RCC 7860 (cell line): ENCODE measurements at places on chromosomes 11 and 22.

- no peak for DNase-seq
Measured at GRCh38 chr11:73313652-73314051, 5.6 kb downstream of the ARHGEF17 start.

DNA sequence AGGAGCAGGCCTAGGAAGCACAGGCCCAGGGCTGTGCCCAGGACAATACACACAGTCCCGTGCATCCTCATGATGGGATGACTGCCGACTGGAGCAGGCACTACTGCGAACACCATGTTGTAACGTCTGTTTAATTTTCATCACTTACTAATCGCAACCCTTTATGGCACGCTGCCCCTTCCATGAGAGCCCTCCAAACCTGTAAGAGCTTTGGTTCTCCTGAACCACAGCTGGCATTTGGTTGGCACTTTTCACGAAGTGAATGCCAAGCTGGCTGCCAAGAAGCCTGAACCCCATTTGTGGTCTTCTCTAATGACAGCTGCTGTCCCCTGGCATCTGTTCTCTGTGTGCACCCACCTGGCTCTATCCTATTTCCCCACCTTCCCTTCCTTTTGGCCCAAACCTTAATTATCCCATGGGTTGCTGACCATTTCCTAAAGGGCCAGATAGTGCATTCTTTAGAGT, 36.5 kb downstream of the APOL1 start:
- DNase-seq = no peak

- no peak for DNase-seq
Measured at GRCh38 chr11:11505190-11505589, 116.6 kb downstream of the GALNT18 start.

DNA sequence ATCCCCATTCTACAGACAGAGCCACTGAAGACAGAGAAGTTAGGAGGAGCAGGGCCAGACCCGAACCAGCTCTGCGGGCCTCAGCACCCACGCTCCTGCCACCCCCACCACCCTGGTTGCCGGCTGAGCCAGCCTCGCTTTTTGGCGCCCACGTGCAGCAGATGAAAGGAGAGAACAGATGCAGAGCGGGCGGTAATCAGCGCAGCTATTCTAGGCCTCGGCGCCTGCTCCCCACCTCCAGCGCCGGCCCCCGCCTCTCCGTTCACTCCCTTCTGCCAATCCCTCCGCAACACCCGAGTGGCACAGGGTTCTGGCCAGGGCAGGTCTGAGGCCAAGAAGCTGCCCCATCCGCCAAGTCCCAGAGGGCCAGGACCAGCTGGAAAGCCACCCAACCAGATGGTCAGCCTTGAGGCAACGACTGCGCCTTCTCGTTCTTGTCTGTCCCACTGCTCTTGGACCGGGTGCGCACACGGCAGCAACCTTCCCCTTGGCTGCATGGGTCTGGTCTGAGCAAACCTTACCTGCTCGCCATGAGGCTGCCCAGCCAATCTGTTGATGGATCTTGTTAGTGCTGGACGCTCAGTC, 16.8 kb downstream of the DNAL4 start:
- no peak for DNase-seq

GRCh38 chr22:24208012-24208749, 26.9 kb downstream of the SUSD2 start:
- peak; percentile 62 for DNase-seq

- no peak for DNase-seq
Measured at GRCh38 chr11:109668973-109669634, 247.1 kb downstream of the C11orf87 start.

GRCh38 chr22:43628250-43628649, 183.9 kb downstream of the EFCAB6 start:
- DNase-seq = no peak

DNA sequence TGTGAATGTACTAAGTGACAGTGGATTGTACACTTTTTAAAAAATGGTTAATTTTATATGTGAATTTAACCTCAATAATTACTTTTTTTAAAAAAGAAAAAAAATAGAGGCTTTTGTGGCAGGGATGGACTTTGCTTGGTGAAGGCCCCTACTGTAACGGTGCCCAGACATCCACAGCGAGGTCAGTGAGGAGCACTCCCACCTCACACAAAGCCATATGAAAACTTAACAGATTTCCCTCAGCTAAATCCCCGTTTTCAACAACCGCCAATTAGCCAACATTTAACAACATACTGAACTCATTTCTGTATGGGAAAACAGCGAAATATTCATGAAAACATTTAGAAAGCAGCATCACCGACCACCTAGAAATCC, 642 bp upstream of the C11orf58 start:
- no peak for DNase-seq

GRCh38 chr11:27722117-27722952, 22.1 kb upstream of the BDNF start:
- no peak for DNase-seq

DNA sequence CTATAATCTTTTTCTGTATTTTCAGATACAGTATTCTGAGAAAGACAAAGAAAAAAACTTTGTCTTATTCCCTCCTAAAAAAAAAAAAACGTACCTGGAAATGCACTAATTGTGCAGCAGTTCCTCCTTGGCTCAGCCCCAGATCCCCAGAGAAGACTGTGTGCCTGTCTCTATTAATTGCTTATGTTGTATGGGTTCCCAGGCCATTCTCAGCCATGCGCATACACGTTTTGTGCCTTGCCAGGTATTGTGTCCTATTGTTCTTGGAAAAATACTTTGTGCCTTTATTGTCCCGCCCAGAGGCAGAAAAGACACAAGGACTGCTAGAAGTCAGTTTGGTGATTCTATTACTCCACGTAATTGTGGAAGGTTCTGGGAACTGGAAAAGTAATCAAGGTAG, 91.2 kb downstream of the PIWIL4 start:
- no peak for DNase-seq

DNA sequence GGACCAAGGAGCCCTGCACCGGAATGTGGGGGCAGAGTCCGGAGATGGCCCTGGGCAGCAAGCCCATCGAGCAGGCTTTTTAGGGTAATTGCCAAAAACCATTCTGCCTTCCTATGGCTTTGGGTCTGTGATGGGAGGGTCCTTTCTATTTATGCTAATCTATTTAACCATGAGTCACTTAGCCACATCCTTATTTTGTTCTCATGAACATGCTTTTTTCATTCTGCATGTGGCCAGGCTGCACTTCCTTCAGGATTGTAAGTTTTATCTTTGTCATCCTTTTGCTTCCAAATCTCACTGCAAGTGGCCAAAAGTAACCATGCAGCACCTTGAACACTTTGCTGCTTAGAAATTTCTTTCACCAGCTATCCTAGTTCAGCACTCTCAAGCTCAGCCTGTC, 88.3 kb downstream of the EFCAB6 start:
- no peak for DNase-seq

DNA sequence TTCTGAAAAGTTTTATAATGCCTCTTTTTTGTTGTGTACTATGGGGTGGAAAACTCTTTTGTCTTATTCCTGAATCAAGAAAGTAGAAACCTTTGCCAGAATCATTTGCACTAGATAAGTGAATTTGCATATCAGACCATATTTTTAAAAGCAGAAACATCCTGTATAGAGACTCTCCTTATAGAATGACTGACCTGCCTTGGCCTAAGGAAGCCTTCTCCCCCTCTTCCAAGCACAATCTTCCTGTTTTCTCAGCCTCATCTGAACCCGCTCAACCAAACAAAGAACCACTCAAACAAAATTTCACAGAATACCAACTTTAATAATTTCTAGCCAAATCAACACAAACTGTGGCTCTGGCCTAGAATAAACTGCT, 60.3 kb downstream of the SIK3 start:
- DNase-seq = no peak

DNA sequence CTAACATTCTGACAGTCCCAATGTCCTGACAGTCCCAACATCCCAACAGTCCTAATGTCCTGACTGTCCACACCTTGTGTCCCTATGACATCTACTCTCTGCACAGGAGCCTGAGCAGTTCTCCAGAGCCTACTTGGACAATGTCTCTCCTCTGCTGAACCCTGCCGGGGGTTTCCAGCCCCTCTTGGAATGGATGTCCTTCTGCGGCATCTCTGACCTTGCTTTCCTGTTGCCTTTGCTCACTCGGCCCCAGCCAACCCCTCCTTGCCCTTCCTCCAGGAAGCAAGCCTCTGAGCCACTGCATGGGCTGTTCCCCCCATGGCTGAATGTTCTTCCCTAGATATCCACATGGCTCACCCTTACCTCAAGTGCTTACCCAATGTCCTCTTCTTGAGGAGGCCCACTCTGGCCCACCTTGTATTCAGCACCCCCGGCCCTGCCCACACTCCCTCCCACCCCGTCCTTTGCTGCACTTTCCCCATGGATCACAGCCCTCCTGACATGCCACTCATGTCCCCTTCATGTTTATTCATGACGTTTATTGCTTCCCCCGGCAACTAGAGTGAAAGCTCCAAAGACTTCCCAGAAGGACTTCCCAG, 59.5 kb downstream of the DHCR7 start:
- no peak for DNase-seq

DNA sequence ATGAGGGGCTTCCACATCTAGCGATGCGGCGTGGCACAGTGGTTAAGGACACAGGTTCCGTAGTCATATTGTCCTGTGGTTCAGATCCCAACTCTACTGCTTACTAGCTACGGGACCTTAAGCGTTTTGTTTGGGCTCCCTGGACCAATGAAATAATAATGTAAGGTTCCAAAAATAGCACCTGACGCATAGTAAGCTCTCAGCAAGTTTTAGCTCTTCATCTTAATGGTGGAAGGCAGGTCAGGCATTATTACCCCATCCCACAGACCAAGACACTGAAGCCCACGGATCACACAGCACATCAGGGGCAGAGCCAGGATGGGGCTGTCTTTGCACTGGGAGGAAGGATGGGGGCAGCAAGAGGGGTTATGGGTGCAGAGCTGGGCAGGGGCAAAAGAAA, 13.0 kb downstream of the DNAJB13 start:
- no peak for DNase-seq

GRCh38 chr22:20652582-20652981, 121.3 kb upstream of the SERPIND1 start:
- no peak for DNase-seq

- DNase-seq = peak; percentile 94
Measured at GRCh38 chr11:12164061-12165014, 53.9 kb downstream of the MICAL2 start.

GRCh38 chr11:80167766-80168165, 726.9 kb upstream of the TENM4 start:
- peak; percentile 62 for DNase-seq

DNA sequence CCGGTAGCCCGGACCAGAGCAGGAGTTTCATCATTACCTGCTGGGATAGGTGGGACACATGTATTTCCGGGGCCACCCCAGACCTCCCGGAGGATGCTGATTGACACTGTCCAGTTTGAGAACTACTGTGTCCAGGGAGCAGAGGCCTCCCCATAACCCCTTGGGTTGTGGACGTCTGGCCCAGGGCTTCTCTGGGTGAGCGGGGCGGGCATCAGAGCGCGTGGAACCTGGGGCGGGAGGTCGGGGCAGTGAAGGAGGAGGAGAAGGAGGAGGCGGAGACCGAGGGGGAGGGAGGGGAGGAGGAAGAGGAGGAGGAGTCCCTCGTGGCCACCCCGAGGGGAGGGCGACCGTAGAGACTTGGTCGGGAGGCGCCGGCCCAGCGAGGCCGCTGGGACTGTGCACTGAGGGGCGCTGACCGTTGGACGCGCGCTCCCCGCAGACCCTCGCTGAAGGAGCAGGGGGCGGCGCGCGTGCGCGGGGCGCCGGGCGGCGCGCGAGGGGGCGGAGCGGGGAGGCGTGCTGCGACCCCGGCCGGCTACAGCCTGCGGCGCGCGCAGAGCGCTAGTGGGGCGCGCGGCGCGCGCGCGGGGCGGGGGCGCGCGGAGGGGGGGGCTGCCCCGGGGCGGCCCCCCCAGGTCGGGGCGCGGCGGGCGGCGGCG, at the start of gene GRK3:
TSS of gene GRK3 (plus strand) at position 356 of the 659 bp plus-strand sequence. CDS start 366 bp downstream, outside the sequence.
- no peak for DNase-seq

DNA sequence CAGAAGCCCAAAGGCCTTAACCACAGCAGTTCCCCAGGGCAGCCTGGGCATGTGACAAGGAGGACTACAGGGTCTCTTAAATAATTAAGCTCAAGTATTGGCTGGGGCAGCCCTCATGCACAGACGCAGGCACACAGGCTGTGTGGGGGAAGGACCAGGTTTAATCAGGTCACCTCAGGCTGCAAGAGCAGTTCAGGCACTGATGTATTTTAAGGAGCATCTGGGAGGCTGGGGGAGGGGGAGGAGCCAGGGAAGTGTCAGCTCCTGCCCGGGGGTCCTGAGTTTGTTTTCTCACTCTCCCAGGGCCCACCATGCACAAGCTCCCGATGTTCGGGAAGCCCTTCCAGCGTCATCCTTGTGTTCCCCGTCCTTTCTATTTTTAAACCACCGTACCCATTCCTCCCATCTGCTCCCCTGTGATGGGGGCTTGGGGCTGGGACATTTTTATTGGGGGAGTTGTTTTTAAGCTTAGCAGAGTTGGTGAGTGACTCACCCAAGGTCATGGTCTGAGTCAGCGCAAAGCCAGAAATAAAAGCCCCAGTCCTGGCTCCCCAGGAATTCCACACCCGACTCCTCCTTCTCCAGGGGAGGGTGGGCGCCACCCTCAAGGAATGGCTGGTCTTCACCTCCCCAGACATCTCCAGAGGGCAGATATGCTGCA, 2.4 kb downstream of the CSDC2 start:
- peak; percentile 65 for DNase-seq

DNA sequence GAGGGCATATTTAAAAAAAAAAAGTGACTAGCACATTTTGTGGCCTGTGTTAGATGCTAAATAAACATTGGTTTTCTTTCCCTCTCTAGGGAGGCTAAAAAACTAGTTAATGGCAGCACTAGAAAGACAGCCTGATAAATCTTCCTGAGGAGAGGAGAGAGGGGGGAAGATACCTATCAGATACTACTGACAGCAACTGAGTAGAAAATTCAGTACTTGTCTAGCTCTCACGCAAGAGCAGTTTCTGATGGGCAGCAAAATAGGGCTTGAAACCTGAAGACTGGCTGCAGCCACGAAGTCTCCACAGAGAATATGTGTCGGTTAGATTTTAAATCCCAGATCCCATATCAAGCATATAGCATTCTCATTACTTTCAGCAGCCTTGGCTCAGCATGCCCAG, 388.2 kb downstream of the KCNA4 start:
- DNase-seq = no peak

GRCh38 chr11:118277312-118277711, 13.2 kb upstream of the MPZL2 start:
- peak; percentile 11 for DNase-seq

GRCh38 chr11:11010624-11011127, 152.8 kb upstream of the ZBED5 start:
- DNase-seq = no peak

- DNase-seq = peak; percentile 14
Measured at GRCh38 chr11:122038543-122038942, 77.5 kb downstream of the BLID start.
